Activated CD8-positive, alpha-beta memory T cell treated with anti-CD3 and anti-CD28 coated beads for 48 hours (primary cell): ENCODE measurements at places on chromosomes 11 and 22.

- no peak for DNase-seq
Observed at GRCh38 chr11:93735627-93736026, 5.7 kb downstream of the TAF1D start.

- DNase-seq, result no peak
Observed at GRCh38 chr11:20407344-20407743, 19.8 kb downstream of the PRMT3 start.

DNA sequence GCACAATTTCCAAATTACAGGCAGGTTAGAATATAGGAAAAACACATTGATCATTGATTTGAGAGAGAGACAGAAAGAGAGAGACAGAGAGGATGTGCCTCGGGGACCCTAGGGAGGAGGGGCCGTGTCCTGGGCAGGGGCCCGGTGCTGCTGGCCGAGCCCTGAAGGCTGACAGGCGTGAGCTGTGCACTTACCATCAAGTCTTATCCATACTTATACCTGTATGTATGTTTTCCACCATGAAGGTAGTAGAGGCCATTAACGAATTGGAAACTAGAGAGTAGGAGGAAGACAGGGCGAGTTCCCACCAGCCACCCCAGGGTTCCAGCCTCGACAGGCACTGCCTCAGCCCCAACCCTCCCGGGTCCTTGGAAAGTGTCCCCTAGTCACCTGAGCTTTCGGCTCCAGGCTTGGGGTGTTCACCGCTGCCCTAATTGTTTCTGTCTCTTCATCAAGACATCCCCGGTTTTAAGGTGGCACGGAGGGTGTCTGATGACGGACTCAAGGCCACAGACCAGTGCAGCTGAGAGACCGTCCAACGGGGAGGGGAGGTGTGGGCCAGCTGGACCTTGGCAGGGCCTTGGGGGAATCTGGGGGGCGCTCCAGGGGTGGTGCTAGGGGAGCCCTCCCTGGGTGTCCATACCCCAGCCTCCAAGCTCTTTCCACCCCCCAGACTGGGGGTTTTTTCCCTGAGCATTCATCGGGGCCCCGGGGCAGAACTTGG lies 431.3 kb downstream of the TBC1D22A start:
- no peak for DNase-seq

GRCh38 chr11:40140560-40140959 lies 1318.9 kb downstream of the LRRC4C start:
- no peak for DNase-seq

- DNase-seq, result no peak
Observed at GRCh38 chr22:24011735-24012068, 598 bp downstream of the CABIN1 start.

DNA sequence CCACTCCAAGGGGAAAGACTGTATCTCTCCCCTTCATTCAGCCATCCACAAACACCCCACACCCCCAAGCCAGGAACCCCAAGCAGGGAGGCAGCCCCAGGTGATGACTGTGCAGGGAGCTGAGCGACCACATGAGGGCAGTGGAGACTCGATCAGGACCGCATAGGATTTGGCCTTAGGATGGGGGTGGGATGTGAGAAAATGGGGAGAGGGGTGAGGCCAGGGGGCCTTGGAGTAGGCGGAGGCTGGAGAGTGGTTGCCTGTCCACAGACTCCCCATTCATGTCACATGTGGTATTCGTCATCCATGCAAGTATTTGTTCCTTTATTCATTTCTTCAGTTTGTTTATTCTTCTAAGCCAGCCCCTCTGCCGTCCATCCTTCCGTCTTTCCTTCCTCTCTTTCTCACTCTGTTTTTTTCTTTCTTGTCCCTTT lies 2.7 kb upstream of the RHOD start:
- DNase-seq, result no peak

DNA sequence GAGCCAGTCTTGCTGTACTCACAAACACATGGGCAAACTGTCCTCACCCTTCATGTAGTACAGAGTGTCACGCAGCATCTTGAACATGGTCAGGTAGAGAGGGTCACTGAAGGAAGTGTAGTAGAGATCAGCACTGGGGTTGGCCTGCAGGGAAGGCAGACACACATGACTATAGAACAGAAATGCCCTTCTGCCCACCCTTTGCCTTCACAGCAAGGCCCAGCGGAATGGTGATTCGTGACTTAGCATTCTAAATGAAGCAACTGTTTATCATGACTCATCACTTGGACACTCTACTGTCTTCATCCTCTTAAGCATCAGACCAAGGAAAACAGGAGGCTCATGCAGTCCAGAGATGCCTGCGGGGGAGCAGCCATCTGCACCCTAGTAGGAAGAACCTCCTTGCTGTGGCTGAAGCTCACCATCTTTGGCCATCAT lies 33.4 kb downstream of the SERPIND1 start:
- no peak for DNase-seq

DNA sequence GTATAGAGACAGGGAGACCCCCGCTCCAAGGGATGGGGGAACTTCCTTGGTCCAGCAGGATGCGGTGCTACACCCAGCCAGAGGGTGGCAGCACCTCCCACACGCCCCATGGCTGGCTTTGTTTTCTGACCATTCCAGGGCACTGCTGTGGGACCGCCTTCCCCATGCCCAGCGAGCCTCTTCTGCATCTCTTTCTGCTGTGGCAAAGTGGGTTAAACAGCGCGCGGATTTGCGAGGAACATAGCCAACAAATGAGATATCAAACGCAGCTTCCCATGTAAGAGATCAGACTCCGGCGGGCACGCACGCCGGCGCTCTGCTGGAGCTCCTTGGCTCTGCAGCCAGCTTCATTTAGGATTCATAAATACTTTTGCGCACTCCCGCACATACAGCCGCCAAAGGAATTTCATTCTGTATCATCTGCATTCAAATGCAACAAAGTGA lies 485.8 kb upstream of the CADM1 start:
- DNase-seq, result no peak

DNA sequence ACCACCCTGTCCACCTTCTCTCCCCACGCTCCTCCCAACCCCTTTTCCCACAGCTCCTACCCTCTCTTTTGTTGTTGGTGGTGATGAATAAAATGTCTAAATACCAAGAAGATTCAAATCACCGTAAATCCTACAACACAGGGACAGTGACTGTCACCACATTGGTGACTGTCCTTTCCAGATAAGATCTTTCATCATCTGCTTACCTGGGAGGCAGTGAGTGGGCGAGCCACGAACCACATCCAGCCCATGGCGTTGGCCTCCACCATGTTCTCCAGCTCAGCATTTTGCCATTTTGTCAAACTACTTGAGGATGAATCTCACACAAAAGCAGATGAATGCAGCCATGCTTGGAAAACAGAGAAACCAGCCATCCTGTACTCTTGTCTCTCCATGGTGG lies 6.7 kb upstream of the CYTH4 start:
- DNase-seq, result no peak

DNA sequence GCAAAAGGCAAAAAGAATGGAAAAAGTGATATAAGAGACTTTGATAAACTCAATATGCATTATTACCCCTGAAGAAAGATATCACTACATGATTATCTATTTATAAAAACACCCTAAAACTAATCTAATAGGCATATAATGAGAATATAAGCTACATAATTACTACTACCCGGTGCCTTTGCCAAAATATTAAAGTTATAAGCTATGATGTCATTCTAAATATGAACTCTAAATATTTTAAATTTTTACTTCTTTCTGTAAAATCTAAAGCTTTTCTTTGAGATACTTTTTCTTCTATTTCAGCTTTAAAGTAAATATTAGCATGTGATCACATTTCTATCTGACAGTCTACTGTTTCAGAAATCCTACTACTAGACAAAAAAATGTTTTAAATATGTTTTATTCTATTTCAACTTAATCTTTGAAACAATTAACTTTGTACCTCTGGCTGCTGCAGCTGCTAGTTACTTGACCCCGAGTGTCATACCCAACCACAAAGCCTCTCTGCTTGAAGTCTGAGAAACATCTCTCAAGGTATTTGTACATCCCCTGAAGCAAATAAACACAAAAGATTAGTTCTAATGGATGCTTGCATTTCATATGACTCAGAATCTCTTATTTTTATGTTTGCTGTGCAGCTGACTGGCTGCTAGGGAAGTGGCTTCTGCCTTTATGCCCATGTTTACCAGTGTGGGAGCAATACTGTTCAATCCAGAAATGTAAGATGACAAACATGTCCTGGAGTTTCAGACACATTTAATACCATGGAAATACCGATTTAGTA lies 26.8 kb downstream of the PGM2L1 start:
- DNase-seq, result no peak

DNA sequence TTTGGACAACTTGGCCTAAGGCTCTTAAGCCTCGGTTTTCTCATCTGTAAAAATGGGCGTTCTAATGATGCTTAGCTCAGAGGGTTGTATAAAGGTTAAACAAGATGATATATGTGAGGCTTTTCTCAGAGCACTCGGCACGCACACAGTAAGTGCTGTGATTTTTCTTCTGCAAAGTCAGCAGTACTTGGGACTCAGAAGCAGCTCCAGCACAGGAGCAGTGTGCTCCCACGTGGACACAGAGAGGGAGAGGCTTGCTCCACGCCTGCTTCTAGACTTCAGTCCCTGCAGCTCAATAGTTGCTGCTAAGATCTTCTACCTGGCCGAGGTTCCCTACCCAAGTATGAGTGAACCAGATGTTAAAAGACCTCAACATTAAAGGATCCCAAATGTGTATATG lies 39.9 kb upstream of the PHF21A start:
- DNase-seq, result no peak

DNA sequence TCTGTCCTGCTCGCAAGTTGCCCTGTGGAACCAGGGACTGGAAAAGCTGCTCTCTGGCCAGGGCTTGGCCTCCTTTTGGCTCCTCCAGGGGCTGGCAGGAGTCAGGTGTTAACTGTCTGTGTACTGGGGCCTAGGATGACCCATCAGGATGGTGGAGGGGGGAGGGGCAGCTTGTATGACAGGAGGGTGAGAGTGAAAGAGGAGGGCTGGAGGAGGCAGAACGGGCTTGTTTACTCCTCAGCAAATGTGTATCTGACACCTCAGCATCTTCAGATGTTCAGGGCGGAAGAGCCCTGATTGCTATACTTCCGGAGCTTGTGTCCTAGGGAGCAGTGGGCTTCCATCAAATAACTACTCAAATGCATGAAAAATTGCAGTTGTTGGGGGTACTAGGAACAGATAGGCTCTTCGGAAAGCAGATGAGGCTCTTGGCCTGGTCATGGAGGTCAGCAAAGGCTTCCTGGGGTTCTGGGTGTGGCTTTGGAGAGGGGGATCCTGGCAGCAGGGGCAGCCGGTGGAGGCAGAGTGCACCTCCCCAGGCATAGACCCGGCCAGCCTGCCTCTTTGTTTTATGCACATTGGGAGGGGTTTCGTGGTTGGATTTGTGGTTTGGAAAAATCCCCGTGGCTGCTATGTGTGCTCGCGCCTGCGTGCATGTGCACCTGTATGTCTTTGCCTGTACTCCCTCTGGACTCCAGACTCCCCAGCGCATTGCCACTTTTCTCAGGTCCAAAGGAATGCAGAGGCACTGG lies 31.2 kb downstream of the CD82 start:
- DNase-seq, result no peak

DNA sequence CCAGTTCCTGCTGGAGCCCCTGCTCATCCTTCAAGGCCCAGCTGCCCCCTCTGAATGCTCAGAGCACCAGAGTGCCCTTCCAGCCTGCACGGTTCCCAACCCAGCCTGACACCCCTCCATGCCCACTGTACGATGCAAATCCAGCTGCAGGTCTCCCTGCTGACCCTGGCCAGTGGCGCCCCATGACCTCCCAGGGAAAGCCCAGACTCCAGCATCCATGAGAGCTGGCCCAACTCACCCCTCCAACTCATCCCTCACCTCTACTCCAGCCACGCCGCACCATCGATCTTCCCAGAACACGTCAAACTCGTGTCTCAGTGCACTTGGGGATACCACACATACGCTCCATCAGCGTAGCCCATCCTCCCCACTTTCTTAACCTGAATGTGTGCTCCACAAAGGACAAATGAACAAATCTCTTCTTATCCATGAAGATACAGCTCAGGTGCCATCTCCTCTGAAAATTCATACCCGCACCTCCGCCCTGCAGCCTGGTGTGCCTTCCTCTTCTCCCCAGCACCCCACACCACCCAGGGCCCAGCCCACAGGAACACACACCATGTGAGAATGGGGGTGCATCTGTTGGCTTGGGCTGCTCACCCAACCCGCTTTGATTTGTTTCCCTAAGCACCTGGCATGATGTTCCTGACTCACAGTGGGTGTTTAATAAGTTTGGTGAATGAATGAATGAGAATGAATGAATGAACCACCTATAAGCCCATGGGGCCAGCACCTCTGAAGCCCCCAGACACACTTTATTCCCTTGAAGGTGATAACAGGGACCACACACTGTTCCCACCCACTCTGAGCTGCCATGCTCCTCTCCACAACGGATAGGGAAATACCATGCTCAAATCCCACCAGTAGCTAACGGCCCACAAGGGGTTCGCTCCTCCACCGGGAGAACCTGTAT lies 6.2 kb downstream of the PLA2G6 start:
- no peak for DNase-seq

DNA sequence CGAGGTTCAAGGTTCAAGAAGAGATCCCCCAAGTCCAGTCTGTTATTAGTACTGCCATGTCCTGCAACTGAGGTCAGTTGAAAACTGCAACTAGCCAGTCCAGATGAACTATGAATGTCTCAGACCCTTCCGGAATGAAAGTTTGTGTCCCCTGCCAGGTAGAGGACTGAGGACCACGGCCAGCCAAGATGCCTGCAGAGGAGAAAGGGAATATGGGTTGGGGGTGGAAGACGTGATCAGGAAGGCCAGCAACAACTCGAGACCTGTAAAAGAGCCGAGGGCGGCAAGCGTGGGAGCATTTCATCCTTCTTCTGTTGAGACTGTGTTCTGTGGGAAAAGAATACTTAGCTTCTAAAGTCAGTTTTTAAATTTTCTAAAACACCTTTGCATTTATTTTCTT lies 572.4 kb upstream of the B3GAT1 start:
- no peak for DNase-seq

- peak; percentile 41 for DNase-seq
Observed at GRCh38 chr11:32892355-32893092, at the start of gene QSER1. TSS of gene QSER1 (plus strand) at chr11:32892811. CDS start at chr11:32893126, 315 bp downstream.

- DNase-seq, result no peak
Observed at GRCh38 chr11:115939731-115940421, 435.7 kb upstream of the CADM1 start.

DNA sequence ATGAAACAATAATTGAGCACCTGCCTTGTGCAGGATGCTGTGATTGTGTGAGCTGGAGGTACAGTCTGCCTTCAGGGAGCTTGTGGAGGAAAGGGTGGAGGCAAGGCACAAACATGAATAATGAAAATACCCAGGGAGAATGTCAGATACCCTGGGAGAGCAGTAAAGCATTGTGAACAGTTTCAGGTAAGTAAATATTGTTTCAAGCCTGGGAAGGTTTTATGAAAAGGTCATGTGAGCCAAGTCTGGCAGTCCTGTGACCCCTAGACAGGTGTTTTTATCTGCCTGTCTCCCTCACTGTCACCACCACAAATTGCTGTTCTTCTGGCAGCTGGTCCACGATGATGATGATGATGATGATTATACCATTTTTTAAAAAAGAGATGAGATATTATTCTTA lies 32.0 kb downstream of the SPECC1L start:
- DNase-seq, result no peak
